ELF-1 (cell line): ENCODE measurements at places on chromosomes 6 and 20.
A peak's percentile ranks its signal among the peaks of the same experiment; 100 is the strongest.

GRCh38 chr20:57317316-57317788, 12.3 kb upstream of the SPO11 start:
- DNase-seq, result no peak

- no peak for DNase-seq
Measured at GRCh38 chr6:2899596-2899995, 3.5 kb downstream of the SERPINB9 start.

- no peak for DNase-seq
Measured at GRCh38 chr6:18126121-18126520, 3.6 kb upstream of the NHLRC1 start.

DNA sequence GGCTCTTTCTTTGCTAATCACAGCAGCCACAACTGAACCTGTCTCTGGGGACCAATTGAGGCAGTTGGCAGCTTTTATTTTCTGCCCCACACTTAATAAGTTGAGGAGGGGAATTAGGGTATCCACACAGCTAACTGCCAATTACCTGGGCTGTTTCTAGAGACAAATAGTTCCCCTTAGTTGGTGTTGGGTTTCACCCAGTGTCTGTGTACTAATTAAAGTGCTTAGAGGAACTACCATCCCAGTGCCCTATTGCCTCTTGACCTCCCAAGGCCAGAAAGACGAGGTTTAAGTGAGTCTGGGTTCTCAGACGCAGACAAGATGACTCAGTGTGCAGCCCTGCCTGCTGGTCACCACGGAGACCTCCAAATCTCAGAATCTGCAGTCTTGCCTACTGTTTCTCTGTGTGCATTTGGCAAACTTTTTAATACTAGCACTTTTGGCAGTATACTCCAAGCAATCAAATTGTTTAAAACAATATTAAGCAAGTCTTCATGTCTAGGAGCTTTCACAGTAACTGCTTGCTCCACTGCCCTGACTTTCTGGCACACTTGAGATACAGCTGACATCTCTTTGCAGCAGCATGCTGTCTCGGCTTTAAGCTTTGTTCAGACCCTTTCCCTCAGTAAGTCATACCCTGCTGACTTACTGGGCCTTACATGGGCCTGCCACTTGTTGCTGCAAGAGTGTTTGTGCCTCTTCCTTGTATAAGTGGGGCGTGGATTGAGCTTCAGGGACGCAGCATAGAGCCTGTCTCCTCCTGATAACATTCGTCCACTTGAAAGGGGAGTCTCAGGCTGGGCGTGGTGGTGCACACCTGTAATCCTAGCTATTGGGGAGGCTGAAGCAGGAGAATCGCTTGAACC, 31.9 kb downstream of the STK35 start:
- DNase-seq, result peak; percentile 57

DNA sequence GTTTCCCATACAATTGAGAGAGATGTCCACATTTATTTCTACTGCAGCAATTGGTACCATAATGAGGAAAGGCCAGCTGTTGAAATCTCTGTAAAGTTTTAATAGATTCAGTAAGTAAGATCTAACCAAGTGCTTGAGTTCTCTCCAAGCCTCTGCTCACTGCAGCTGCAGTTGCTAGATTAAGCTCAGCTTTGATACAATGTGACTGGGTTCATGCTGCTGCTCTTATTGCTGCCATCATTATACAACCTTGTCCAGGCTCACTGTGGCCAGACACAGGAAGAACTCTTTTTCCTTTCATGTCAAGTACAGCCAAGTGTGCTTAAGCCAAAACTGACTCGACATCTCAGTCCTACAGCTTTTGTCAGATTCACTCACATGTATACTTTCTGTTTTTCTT, 423.5 kb downstream of the GJA1 start:
- no peak for DNase-seq

- no peak for DNase-seq
Measured at GRCh38 chr6:141989706-141989959, 143.1 kb upstream of the GJE1 start.

DNA sequence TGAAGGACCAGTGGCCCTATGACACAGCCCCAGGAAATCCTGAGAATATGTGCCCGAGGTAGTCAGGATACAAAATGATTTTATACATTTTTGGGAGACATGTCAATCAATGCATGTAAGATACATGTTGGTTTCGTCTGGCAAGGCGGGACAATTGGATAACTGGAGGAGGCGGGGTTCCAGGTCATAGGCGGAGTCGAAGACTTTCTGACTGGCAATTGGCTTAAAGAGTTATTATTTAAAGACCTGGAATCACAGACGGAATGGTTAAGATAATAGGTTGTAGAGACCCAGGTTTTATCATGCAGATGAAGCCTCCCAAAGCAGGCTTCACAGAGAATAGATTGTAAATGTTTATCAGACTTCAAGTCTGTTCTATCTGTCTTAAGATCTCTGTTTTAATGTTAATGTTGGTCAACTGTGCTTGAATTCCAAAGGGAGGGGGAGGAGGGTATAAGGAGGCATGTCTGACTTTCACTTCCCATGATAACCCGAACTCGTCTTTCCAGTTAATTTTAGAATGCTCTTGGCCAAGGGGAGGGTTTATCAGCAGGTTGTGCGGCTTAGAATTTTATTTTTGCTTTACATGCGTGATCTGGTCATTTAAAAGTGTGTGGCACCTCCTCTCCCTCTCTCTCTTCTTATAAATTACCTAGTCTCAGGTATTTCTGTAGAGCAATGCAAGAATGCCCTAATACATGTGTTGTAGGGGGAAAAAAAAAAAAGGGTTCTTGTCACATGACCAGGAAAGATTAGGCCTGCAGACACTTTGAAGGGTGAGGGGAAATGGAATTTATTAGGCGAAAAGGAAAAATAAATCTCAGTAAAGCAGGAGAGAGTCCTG, 230.7 kb downstream of the NFATC2 start:
- DNase-seq, result peak; percentile 86

DNA sequence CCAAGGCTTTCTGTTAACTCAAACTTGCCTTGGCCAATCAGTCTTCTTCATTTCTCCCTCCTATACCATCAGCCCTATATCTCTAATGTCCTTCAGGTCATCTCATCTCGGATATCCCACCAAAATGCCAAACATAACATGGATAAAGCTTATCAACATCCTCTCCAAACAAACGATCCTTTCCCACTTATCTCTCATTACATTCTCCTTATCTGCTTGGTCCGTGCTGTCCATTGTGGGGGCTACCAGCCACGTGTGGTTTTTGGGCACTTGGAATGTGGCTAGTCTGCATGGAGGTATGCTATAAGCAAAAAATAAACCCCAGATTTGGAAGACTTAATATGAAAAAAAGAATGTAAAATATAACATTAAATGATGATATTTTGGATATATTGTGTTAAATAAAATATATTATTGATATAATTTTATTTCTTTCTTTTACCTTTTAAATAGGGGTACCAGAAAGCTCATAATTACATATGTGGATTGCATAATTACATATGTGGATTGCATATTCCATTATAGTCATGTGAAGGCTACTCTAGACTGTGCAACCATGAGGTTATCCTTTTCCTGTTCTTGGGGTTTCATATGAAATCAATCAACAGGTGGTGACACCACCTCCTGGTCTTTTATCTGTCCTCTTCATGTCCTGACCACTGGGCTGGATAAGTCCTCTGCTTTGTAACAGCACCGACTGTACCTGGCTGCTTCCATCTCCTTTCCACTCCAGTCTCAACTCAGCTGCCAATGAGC, 123.0 kb downstream of the CD83 start:
- DNase-seq, result no peak

DNA sequence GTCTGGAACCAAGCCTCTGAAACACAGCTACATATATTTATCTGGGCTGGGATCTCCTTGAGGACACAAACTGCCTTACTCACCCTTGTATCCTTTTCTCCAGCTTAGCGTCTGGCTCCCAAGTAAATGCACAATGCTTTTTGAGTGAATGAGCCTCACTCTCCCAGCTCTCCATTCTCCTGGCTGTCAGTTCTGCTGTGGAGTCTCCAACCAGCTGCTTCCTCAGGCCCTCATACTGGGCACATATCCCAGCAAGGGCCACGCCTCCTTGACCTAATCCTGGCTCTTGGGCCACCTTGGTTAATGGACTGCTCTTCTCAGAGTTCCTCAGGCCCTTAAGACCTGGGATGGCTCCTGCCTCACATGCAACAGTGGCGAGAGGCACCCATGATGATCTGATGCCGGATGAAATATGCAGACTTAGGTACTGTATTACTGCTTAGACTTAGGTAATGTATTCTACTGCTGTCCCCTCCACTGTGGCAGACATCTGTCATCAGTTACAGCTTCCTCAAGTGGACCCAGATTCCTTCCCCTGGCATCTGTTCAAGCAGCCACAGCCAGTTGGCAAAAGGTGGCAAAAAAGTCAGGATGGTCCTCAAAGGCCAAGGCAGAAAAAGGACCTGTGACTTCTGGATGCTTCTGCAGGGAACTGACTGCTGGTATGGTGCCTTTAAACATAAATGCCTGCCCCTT, 16.5 kb downstream of the SNHG17 start:
- no peak for DNase-seq

DNA sequence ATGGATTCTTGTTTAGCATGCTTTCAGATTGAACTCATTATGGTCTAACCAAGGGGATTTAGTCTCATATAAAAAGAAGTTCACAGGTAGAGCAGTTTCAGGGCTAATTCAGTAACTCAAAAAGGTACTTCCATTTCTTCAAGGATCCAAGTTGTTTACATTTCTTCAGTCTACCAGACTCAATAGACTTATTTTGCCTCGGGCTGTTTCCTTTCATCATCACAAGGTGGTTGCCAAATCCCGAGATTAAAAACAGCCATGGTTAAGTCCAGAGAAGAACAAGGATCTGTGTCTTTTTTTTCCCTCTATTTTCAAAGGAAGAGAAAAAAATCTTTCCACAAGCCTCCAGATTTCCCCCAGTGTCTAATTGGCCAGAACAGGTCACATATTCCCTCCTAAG, 69.8 kb upstream of the SNX9 start:
- no peak for DNase-seq

- no peak for DNase-seq
Measured at GRCh38 chr6:135161411-135162395, 19.4 kb upstream of the MYB start.

DNA sequence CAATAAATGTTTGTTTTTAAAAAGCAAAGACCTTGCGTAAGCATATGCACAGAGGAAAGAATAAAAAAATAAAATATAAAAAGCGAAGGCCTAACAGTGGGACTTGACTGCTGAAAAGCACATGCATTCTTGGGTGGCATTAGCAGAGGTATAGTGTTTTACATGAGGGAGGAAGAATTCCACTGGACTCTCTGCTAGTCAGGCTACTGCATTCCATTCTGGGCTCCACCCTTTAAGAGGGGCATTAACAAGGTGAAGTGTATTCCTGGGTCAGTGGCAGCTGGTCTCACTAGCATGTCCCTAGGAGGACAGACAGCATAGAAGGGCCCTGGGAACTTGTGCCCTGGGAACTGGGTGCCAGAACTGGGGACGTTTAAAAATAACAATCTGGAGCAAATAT, 134.1 kb downstream of the SOBP start:
- DNase-seq, result no peak

GRCh38 chr20:20566516-20566915, 145.9 kb downstream of the RALGAPA2 start:
- no peak for DNase-seq

- DNase-seq, result peak; percentile 22
Measured at GRCh38 chr6:31776485-31776988, 591 bp downstream of the VWA7 start.

DNA sequence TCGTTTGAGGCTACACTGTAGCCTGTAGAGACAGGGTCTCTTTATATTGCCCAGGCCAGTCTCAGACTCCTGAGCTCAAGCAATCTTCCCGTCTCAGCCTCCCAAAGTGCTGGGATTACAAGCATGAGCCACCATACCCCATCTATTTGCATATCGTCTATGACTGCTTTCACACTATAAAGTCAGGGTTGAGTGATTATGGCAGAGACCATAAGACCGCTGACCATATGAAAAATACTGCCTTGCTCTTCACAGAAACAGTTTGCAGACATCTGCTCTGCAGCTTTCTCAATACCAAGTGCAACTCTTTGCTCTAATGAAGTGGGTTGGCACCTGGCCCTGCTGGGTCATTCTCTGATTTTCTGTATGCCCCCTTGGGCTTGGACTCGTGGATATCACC, 79.5 kb upstream of the PAK5 start:
- DNase-seq, result no peak

- peak; percentile 84 for DNase-seq
Measured at GRCh38 chr20:57395111-57395966, 4.1 kb downstream of the RBM38 start.

- no peak for DNase-seq
Measured at GRCh38 chr6:137832110-137832509, 34.9 kb upstream of the TNFAIP3 start.
